ENCODE measurements at places on chromosomes 3 and 15.

DNA sequence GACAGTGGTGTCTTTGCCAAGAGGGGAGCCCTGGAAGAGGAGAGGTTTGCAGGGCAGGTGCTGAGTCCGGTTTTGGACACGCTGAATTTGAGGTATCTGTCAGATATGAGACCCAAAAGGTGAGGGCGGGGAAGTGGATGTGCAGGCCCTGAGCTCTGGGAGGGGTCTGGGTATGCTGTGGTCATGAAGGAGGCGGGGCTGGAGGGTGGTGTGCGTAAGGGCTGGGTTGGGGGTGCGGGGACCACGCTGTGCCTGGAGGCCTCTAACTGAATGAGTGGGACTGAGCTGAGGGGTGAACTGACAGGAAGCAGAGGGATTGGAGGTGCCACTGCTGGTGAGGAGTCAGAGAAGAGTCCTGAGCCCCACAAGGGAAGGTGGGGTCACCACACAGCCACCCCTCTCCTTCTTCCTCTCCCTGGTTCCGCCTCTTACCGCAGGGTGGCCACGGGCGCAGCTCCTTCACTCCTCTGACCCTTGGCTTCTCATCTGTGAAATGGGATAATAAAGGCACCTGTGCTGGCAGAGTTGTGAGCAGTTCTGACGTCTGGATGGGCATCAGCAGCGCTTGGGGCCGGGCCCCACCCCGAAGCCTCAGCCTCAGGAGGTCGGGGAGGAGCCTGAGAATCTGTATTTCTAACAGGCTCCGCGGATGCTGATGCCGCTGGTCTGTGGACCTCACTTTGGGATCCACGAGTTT is 28.8 kb downstream of the PSTPIP1 start:
- DNase-seq = no peak

- DNase-seq = no peak
Measured at GRCh38 chr3:71684757-71685386, 40.3 kb downstream of the EIF4E3 start.

DNA sequence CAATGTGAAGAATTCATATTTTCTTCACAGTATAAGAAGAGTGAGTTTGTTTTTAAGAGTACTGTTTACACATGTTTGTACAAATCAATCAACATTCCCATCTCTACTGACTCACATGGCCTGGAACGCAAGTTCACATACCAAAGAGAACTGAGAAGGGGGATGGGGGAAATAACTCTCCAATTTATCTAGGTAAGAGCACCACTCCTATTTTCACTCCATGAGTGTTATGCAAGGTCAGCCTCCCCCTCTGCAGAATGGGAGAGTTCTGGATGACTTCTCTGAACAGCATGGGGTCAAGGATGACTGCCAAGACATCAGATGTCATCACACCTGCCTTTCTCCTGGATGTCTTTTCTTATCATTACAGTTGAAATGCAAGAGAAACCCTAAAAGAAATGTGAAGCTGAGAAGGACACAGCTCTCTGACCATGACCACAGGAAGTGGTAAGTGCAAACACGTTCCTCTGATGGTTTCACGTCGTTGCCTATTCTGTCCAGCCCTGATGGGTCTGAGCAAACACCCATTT is 95.2 kb downstream of the SEMA6D start:
- DNase-seq = no peak

- no peak for DNase-seq
Measured at GRCh38 chr15:65349338-65349737, 28.5 kb downstream of the IGDCC3 start.

- no peak for DNase-seq
Measured at GRCh38 chr3:120416868-120417267, 33.9 kb downstream of the FSTL1 start.

GRCh38 chr15:60128710-60129109 is 124.6 kb downstream of the FOXB1 start:
- DNase-seq = no peak

DNA sequence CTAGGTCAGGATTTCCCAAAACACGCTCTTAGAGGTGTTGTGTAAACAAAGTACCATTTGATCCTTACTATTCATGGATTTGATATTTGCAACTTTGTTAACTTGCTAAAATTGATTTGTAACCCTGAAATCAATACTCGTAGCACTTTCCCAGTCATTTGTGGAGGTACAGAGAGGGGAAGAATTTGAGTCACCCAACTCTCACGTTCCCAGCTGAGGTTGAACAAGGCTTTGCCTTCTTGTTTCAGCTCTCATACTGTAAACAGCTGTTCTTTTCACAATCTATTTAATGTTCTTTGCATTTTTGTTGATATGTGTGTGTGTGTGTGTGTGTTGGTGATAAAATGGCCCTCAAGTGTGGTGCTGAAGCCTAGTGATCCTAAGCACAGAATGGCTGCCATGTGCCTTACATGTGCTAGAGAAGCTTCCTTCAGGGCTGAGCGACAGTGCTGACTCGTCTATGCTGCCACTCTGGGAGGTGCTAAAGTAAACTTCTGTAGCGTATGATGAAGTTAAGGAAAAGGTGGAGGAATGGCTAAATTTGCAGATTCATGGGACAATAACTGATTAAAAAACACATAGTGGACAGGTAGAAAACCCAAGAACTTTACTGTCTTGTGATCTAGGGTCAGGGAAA is 173.2 kb downstream of the APBA2 start:
- no peak for DNase-seq

DNA sequence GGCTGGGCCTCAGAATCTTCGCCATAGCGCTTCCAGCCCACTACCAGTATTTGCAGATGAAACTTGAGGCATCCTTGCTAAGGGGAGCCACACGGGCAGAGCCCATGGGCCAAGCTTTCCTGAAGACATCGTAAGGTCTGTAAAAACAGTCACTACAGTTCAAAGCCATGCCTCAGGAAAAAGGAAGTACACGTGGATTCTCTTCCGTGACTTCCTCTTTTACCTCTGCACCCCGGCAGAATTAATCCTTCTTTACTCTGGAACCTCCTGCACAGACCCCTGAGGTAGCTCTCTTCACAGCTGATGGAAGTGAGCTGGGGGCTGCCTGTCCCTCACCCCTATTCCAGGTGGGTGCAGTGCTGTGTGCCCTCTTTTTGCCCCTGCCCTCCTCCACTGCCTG is 129.2 kb downstream of the CHDH start:
- no peak for DNase-seq

DNA sequence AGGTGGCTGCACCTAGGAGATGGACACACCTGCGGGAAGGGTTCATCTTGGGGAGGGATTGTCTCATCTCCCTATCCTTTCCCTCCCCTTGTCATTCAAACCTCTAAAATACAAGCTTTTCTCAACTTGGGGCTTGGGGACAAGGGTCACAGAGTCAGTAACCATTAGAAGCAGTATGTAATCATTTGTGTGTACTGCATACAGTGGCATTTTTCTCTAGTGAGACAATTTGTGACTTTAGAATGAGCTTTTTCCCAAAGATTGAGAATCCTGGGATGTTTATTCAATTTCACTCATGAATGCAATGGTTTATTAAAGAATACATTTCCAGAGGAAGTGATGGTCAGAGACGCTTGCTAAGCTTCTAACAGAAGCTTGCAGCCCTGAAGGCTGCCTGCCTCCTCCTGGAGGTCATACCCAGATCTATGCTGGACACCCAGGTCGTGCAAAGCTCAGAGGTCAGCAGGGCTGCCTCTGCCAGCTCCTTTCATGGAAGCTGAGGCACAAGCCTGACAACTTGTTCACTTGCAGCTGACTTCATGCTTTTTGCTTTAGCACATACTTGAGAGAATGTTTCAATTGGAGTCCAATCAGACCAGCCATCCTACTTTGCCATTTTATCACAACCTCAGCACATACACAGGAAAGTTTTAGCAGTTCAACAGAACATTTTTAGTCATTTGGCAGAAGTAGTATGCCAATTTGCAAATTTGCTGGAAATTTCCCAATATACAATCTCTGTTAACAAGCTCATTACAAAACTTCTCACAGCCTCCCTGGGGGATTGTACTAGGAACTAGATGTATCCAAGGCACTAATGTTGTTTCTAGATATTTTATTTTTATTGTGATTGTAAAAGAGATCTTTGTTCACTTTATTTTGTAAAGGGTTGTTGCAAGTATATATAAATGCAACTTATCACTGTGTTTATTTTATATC is 25.6 kb upstream of the ALDH1L1 start:
- DNase-seq = no peak

DNA sequence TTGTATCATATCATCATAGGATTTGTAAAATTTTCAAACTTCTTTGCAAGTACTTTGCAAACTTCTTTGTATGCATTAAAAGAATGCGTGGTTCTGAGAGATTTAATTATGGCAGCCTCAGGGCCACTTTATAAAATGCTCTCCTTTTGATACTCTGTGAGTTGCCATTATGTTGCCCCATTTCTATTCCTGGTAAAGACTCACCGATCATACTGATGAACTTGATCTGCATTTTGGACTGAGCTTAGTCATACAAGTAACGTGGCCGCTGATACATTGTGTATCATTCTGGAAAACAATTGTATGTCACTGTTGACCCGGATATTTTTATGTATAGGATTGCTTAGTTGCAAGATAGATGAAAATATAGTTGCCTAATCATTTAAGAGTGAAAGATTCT is 38.8 kb downstream of the AKAP13 start:
- no peak for DNase-seq

- DNase-seq = no peak
Measured at GRCh38 chr3:123096126-123096525, 29.3 kb downstream of the PDIA5 start.

GRCh38 chr3:169980055-169980454 is 13.4 kb downstream of the SEC62 start:
- DNase-seq = no peak

GRCh38 chr3:29772436-29772835 is 491.6 kb downstream of the RBMS3 start:
- no peak for DNase-seq

DNA sequence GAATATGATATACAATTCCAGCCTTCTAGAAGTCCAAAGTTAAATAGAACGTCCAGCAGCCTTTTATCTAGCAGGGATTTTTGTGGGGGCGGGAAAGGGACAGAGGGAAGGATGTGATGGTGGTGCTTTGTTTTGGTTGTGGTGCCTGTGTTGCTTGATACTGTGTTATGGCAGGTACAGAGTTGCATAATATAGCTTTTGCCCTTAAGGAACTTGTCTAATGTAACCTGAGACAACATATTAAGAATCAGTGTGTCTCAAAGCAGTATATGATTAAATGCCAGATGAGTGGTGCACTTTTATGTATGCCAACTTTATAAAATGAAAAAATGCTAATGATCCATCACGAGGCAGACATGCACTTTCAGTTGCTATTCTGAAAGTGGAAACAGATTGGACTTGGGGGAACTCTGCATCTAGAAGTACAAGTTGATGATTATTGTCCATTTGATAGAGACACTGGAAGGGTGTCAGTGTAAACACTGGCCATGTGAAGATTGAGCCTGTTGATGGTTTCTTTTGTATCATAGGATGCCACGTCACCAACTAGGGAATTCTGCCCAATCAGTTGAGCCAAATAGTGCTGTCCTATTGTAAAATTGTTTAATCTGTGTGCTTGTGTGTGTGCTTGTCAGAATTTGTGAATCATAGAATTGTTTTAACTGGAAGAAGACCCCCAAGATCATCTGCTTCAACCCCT is 23.0 kb downstream of the NEO1 start:
- DNase-seq = no peak

DNA sequence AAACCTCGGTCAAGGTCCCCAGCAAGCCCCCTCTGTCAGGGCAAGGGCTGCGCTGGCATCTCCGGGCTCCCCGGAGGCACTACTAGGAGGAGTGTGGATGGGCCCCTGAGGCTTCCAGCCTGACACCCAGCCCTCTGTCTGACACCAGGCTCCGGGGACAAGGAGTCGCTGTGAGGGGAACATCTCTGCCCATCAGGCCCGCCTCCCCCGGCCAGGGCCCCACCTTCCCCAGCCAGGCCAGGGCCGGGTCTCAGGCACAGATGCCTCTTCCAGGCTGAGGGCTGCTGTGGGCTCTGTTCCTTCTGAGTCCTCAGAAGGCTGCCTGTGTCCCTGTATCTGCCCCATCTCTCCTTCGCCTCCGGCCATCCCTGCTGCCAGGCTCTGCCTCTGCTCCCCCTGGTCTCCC is 15.8 kb downstream of the CSPG4 start:
- DNase-seq = no peak

DNA sequence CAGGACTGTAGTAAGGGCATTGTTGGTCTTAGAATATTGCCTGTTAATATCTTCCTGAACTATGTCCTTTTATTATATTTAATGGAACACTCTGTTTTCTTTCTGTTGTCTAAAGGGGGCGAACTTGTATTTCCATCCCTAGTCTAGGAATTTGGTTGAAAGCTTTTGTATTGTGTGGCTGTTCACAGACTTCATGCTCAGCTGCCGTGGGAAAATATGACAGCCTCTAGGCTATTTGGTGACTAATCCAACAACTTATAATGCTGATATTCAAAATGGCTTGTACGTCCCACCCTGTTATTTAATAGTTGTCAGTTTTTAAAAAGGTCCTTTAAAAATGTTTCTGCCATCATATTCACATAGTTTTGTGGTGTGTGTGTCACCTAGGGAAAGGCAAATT is 202.6 kb downstream of the KLHL25 start:
- DNase-seq = no peak

DNA sequence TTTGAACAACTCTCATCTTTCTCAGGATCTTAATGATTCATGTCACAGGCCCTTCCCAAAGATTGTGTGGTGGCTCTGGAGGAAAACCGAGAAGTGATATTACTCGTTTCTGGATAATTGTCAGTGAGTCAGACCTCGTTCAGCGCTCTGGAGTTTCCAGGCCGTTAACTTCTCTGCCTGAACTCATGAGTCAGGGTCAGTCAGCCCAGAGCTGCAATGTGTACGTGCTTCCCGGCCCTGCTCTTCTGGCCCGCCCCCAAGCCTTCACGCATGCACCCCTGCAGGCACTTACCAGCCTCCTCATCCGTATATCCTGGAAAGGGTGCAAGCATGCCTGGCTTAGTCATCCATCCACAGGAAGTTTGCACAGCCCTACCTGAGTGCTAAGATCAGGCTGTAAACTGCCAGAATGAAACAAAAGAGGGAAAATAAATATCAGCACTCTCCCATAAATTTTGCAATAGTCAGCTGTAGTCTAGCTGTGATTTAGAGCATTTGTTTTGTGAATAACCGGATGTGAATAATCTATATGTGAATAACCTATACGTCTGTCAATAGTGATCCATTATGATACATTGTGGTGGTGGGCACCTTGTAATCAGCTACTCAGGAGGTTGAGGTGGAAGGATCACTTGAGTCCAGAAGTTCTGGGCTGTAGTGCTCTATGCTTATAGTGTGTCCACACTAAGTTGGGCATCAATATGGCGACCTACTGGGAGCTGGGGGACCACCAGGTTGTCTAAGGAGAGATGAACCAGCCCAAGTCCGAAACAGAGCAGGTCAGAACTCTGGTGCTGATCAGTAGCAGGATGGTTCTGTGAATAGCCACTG is 35.3 kb upstream of the SEMA4B start:
- DNase-seq = peak; percentile 50

DNA sequence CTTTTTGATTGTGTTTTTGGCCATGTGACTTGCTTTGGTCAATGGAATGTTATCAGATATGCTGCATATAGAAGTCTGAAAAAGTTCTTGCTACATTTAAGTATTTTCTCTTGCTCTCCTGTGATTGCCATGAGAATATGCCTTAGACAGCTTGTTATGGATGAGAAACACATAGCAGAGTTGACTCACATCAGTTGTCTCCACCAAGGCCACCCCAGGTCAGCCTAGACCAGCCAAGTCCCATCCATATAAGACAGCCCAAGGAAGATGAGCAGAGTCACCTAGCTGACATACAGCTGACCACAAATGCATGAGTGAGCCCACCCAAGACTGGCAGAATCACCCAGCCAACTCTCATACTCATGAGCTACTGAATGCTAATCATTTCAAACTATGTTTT is 153.0 kb downstream of the THRB start:
- no peak for DNase-seq

GRCh38 chr15:78065284-78065872 is 12.1 kb downstream of the TBC1D2B start:
- DNase-seq = no peak

GRCh38 chr3:105611304-105612192 is 244.8 kb downstream of the ALCAM start:
- DNase-seq = no peak
